Kidney epithelial cell (primary cell): ENCODE measurements at places on chromosomes 7 and 10. TPM values are rescaled to one million over a fixed set of nuclear protein-coding genes. Genes with fewer than 3 reads are reported as not detected.

GRCh38 chr10:80487791-80488538 lies 33.9 kb downstream of the TSPAN14 start:
- no peak for DNase-seq

DNA sequence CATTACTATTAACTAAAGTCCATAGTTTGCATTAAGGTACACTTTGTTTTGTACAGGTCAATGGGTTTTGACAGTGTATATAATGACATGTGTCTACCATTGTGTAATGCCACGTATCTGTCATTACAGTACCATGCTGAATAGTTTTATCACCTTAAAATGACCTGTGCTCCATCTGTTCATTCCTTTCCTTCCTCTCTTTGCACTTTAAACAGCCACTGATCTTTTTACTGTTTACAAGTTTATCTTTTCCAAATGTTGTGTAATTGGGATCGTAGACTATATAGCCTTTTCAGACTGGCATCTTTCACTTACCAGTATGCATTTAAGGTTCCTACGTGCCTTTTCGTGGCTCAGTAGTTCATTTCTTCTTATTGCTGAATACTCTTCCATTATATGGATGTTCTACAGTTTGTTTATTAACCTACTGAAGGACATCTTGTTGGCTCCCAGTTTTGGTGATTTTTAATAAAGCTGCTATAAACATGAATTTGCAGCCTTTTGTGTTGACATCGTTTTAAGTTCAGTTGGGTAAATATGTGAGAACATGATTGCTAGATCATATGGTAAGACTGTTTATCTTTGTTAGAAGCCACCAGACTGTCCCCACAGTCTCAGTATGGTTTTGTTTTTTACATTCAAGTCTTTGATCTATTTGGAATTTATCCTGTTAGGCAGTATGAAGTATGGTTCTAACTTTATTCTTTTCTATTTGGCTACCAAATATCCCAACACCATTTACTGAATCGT lies 24.7 kb downstream of the STAM start:
- no peak for DNase-seq

- no peak for DNase-seq
Measured at GRCh38 chr7:112799448-112800120, 9.4 kb upstream of the TMEM168 start.

- DNase-seq = no peak
Measured at GRCh38 chr7:22871661-22872060, 49.0 kb upstream of the TOMM7 start.

DNA sequence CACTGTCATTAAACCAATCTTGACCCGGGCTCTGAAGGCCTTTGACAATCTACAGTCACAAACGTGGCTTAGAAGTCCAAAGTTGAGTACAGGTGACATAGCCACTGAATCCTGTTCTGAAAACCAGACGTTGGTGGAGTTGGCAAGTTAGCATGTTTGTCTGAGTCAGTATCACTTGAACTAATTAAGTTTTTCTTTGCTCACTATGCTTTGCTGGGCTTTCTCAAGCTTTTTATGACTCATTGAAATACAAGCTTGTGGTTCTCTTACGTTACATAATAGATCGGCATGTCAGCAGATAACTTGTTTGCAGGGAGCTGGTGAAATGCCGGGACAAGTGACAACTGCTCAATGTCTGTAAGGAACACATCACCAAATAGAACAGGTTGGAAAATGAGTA lies 53.8 kb downstream of the ARL5B start:
- DNase-seq = peak; percentile 90

Gene OR2A5
- total RNA-seq = not detected in 2 replicates
